ENCODE measurements at places on chromosomes 7 and 10.
A peak's percentile ranks its signal among the peaks of the same experiment; 100 is the strongest.

DNA sequence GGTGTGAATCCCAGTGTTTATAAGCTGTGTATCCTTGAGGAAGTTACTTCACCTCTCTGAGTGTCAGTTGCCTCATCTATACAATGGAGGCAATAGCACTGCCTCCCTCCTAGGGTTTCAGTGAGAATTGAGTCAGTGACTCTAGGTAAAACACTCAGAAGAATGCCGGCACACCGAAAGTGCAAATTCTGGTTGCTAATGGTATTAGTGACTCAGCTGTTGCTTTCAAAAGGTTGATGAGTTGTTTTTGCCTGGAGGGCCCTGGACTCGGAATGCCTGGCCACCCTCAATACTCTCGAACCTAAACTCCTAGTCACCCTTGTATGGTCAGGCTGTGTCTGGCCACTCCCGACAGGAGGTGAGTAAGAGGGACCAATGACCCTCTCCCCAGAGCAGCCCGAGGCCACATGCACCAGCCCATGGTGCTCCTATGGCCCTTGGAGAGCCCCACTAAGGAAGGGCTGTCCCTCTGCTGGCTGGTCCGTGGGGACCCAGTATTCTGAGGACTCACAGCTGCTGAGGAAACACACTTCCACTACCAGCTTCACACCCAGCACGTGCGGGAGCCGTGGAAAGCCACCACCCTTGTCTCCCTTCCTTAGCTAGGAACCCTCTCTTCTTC lies 60.2 kb downstream of the CALML3 start:
- DNase-seq, result peak; percentile 70

DNA sequence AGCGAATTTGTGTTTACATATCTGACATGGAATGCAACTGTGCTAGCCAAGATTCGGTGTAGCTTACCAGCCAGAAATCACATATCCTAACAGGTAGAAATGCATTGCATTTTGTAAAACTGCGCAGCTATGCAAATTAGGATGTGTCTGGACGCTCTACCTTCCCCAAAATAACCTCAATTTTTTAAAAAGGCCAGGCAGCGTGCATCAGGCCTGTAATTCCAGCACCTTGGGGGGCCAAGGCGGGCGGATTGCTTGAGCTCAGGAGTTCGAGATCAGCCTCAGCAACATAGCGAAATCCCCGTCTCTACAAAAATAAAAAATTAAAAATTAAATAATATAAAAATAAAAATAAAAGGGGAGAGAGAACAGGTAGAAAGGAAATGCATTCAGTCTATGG lies 305.0 kb downstream of the TYW1 start:
- DNase-seq, result peak; percentile 13

DNA sequence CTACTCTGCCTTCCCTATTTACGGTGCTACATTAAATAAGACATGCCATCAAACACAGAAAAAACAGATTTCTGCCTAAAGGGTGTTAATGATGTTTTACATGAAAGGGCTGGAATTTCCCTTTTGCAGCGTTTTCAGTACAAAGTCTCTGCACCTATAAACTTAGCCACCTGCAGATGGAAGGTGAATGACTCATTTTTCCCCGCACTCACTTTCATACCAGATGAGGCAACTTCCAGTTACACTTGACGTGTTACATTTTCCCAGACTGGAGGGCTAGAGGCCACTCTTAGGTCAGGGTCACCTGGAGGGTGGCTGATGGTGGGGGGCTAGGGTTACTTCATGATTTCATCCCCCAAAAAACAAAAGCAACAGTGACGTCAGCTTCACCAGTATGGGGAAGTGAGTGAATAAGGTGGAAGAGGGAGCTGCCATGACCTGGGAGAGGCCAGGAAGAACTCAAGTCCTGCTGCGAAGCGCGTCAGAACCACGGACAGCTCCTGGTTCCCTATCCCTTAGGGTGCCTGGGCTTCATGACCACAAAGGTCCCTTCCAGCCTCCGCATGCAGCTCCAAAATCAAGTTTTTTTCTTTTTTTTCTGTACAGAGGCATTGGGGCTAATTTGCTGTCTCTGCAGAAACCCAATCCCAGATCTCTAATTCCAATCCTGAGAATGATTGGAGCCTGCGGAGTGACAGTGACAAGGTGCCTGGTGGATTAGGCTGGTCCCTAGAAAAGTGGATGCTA lies 94.0 kb downstream of the ADARB2 start:
- no peak for DNase-seq

DNA sequence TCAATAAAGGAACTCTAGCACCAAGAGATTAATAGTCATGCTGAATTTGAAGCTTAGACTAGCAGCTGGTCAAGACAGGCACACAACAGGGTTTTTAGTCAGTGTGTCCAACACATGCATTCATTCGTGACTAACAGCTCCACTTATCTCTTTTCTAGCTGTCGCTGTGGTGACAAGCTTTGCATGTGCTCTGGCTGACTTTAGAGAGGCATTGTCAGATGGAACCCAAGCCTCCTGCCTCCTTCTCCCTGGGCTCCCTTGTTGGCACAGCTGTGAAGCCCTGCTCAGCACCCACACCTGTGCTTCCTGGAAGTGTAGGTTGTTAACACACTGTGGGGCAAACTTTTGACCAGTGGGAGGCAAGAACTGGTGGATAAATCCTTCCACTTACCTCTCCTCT lies 9.8 kb upstream of the AGK start:
- DNase-seq, result no peak

DNA sequence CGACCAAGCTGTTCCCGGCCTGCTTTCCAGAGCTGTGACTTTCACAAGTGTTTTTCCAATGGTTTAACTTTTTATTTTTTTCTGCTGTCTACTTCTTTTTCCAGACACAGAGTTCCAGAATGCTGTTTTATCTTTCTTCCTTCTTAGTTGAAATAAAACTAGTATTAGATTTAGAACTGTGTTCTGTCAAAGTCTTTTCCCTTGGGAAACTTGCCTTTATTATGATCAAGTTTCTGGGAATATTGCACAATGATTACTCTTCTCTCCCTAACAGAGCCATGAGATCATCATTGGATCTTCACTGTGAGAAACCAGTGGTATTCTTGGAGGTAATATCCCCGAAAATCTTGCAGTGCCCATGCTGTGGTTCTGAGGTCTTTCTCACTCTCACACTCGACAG lies 104.9 kb upstream of the KCND2 start:
- DNase-seq, result peak; percentile 90

DNA sequence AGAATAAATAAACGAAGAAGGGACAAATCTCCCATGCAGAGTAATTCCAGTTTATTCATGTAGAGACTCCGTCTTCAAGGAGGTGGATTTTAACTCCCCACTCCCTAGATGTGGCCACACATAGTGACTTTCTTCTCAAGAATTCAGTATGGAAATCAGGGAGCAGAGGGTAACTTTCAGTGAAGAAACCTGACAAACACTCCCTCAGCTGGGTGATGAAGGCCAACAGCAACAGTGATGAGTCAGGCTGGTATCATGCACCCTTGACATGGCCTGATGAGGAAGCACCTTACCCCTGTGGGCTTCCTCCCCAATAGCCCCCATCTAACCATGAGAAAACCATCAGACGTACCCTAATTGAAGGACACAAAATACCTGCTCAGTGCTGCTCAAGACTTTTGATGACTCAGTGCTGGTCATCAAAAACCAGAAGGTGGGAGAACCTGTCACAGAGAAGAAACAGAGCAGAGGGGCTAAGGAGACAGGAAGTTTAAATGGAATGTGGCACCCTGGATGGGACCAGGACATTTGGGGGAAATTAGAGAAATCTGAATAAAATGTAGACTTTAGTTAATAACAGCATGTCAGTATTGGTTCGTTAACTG lies 50.6 kb downstream of the ADAMTS14 start:
- DNase-seq, result peak; percentile 48

DNA sequence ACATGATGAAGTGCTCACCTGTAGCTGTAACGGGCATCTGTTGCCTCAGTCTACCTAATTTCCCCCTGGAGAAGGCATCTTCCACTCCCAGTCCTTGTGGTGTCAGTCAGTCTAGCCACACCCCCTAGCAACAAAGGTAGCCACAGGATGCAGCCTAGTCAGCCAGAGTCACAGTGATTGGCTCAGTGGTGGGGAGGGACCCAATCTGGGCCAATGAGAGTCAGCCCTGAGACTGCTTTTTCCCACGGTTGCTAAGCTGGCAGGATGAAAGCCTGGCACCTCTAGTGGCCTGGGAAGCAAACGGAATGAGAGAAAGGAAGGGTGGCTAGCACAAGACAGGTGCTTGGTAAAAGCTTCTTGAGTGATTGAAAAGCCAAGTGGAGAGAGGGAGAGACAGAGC lies 118.6 kb downstream of the SH3PXD2A start:
- DNase-seq, result no peak

GRCh38 chr7:44046321-44047061 lies 2.0 kb downstream of the DBNL start:
- no peak for DNase-seq

DNA sequence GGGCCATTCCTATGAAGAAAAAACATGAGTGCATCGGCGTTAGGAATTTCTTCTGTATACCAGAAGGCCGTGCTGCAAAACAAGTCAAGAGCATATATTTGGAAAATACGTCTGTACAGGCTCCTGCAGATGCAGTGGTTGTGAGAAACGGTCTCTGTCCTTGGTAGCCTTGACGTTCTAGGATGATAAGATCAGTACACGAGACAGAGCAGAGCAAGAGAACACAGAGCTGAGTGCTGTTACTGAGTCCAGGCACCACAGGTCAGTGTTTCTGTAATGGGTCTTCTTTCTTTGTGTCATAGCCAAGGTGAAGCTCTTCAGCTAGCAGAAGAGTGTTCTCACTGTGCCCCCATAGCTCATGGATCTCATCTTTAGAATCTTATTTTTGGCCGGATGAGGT lies 62.8 kb downstream of the WDR37 start:
- no peak for DNase-seq

DNA sequence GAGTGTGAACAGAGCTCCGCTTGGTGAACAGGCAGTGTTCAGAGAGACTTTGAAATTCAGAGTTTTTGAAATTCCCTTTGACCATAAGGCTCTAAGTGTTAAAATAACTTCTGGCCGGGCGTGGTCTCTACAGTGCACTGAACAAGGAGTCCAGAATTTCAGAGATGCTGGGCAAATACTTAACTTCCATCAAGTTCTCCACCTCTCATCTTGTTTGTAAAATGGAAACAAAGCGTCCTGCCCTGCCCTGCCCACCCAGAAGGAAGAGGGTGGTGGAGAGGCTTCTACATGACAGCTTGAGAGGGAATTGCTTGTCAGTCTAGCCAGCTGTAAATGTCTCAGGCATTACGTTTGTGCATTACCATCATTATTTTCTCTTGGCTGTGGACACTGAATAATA lies 102.6 kb downstream of the RGS10 start:
- no peak for DNase-seq

- no peak for DNase-seq
Measured at GRCh38 chr7:83036721-83037380, 125.8 kb downstream of the PCLO start.

DNA sequence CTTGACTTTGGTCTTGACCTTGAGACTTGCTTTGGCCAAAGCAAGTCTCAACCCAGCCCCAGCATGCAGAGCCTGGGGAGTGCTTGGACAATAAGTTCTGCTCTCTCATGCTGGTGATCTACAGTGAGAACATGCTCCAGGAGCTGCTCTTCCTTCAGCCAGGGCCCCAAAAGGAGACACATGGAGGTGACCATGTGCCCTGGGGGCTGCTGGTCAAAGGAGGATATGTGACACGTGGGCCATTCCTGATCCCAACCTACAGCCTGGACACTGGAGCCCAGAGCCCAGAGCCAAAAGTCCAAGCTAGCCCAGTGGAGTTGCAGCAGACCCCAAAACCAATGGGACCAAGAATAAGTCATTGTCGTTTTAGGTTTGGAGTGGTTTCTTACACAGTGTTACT lies 78.2 kb upstream of the CHST15 start:
- DNase-seq, result no peak

GRCh38 chr10:76921383-76922010 lies 716.1 kb downstream of the KCNMA1 start:
- DNase-seq, result no peak

- DNase-seq, result peak; percentile 44
Measured at GRCh38 chr10:72846238-72846637, 47.3 kb upstream of the OIT3 start.

DNA sequence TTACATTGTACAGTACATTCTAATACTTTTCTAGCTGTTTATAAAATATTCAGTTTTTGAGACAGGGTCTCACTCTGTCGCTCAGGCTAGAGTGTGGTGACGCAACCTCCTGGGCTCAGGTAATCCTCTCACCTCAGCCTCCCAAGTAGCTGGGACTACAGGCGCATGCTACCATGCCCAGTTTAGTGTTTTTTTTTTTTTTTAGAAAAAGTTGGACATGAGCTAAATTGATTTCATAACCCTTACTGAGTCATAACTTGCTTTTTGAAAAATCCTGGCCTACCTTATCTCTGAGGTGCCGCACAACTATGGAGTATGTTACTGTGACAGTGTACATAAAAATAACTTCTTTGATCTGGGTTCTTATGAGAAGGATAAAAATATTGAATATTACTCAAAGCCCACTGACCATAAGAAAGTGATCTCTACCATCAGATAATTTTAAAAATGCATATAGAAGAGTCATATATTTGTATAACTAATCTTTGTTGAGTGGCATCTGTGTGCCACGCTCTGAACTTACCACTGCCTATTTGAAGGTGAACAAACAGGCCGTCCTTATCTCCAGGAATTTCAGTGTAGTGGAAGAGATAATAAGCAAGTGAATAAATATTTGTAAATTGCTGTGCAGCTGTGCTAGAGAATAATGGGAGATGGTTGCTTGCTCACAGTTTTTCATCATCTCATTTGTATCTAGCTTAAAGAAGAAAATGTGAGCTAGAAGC lies 73.2 kb downstream of the PPP1R9A start:
- DNase-seq, result no peak

DNA sequence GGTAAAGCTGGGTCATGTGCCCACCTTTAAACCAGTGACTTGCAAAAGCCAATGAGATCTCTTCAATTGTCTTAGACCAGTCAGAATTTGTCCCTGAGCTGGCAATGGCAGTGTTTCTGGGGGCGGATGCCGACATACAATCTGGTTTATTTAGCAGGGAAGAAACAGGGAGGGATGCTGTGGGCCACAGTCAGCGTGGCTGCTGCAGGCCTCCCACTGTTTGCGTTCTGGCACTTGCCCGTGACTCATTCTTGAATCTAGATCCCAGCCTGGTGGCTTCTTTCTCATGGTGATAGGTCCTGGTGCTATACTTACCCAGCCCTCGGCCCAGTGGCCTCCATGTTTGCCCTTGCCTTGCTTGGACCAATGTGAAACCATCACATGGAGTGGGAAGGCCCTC lies 3.1 kb upstream of the CPA1 start:
- DNase-seq, result no peak

- no peak for DNase-seq
Measured at GRCh38 chr7:39291628-39292410, 274.4 kb upstream of the YAE1 start.

- no peak for DNase-seq
Measured at GRCh38 chr10:123413353-123413752, 252.8 kb upstream of the GPR26 start.

Data from fibroblast of villous mesenchyme (primary cell).